ENCODE measurements at places on chromosomes 2 and 18.

DNA sequence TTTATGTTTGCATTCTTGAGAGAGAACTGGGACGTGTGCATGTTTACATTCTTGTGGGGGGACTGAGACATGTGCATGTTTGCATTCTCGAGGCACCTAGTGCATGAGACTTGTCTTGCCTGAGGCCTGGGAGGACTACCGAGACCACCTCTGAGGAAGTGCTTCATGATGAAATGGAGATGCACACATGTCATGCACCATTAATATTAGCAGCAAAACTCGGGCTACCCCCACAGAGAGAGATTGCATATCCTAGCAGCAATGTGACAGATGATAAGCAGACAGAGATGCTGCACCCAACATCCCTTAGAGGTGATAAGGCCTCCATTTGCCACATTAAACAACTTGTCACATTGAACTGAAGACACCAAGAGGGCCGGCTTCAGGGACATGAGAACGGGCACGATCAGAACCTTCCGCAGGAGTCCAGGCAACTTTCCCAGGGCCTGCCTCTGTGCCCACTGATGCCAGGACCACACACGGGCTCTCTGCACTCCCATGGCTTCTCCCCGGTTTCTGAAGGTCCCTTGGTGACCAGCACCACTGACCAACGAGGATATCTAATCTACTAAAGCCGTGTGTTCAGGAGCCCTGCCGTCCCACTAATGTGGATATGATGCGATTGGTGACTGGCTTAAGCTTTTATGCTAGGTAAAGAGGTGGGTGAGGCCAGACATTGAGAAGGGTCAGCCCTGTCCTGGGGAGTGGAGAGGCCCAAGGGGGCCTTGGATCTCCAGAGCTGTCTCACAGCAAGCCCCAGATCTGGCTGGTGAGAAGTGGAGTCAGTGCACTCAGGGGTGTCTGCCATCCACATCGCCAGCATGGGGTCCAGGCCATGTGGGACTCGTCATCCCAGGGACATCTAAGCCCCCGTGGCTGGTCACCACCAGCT lies 208.3 kb downstream of the NDUFA10 start:
- no peak for DNase-seq

- DNase-seq = no peak
Observed at GRCh38 chr18:2998644-2999043, 14.3 kb downstream of the LPIN2 start.

DNA sequence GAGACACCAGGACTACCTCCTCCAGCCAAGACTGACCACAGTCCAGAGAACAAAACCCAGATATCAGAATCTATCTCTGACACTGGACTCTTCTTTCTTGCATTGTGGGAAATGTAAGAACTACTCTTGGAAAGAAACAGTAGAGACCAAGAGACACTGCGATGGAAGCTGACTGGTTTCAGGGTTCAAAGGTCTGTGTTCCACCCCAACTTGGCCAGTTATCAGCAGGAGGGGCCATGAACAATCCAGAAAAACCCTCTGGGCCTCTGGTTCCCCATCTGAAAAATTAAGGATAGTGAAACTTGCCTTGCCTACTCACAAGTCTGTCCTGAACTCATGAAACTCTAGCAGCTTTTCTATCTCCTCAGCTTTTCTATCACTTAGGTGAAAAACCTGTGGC lies 166.5 kb downstream of the SUCLG1 start:
- DNase-seq = no peak

DNA sequence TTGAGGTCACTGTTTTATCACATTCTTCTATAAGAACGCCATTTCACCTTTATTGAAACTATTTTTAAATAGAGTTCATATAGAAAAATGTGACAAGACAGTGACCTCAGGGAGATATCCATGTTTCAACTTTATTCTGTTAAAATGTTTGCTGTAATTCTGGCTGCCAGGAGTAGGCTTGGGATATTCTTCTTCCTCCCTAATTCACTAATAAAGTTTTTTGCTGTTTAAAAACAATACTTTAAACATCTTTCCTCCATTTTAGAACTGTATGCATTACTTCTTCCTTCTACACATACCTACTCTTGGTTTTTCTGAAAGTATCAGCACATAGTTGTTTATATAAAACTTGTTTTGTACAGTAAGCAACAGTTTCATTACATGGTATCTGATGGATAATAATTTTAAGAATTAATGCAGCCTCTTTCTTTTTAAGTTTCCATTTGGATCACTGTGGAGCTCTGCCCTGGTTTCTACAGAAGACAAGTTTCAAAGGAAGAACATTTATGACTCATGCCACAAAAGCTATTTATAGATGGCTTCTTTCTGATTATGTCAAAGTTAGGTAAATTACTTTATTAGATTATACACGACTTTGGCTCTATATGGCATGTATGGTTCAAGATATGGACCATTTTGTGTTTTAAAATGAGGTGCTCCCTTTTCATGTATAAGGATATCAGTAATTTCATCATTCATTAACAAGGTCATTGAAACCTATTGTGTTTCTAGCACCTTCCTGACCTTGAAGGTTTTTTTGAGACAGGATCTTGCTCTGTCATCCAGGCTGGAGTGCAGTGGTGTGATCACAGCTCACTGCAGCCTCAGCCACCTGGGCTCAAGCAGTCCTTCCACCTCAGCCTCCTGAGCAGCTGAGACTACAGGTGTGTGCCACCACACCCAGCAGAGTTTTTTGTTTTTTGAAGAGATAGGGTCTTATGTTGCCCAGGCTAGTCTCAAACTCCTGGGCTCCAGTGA lies 7.2 kb downstream of the CPSF3 start:
- no peak for DNase-seq

DNA sequence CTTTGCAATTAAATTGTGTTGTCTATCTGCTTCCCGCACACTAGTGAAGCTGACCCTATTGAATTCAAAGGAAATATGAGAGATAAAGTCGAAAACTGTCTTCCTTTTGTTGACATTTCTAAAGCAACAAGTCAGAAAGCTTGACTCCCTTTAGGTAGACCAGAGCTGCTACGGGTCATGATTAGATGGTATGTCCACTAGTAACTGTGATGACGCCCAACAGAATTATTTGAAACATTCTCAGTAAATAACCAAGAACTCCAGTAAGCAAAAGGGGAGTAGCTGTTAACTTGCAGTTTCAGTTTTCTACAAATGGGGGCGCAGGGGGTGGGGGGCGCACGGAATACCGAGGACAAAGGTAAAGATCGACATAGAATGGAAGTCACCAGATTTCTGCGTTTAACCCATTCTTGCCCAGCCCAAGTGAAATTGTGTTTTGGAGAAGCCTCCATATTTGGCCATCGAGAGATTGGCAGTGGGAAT lies 56.4 kb downstream of the CRIM1 start:
- no peak for DNase-seq

DNA sequence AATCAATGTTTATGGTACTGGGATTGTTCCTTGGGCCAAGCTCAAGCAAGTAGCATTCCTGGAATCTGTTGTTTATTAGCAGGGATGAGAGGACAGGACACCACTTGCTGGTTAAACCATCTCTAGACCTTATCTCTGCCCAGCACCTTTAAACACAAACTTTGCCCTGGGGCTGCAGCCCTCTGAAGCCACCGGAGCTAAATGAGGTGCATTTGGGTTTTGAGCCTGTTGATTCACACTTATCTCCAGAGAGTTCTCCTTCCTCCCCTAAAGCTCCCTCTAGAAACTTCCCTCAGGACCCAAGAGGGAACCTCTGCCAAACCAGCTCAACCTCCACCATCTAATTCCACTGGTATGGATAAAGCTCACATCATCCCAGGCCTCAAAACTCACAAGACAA lies 94.8 kb upstream of the EPAS1 start:
- no peak for DNase-seq

DNA sequence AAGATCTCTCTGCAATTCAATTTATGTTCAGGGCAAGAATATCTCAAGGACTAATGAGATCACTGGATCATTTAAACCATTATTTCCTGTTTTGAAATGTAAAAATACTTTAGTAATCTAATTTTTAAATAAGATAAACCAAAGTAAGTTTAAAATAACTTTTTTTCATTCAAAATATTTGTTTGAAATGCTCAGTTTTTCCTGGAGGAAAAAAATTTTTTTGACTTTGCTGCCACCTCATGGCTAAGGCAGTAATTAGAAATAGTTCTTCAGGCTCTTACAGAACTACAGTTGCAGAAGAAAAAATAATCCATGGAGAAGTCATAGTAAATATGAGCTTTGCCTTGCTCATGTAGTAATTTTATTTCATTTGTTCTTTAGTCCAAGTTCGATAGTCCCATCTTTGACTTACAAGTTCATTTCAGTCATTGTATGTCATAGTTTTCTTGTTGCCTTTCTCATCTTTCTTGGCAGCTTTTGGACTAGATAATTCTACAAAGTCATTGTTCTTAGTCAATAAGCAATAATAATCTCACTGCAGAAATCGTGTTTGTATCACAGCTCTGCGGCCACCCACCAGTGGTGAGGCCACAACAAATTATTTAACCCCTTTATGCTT lies 127.4 kb downstream of the DPP4 start:
- DNase-seq = no peak

DNA sequence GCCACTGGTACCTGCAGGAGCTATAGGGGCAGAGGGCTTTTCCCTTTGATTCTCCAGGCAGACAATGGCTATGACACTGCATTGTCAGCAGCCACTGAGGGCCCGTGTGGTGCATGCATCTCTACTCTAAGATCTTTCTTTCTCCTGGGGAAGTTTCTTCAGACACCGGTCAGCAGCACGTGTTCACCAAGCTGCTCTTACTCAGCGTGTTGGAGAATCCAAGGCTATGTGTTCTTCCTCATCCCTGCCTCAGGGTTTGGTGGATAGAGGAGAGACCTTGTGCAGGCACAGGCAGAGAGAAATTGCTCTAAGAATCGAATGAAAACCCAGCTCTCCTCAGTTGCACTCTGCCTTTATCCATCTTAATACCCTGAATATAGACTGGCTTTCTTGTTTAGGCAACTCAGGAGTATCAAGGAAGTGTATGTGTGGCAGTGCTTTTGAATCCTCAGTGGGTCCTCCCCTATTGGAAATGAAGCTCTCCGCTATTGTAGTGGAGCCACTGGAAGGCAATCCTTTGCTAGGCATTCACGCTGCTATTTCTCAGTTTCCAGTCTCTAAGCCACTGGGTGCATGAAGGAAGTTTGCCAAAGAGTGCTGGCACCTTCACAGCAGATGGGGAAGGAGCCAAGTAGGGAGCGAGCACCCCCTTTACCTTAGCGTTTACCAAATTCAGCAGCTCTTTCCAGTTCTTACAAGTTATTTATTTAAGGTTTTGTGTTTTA lies 86.9 kb upstream of the EML6 start:
- DNase-seq = no peak

GRCh38 chr2:218777276-218777990 lies 4.5 kb upstream of the CYP27A1 start:
- no peak for DNase-seq

- no peak for DNase-seq
Observed at GRCh38 chr2:157443795-157444640, at the start of gene CYTIP. Gene CYTIP, minus strand, starts transcription at chr2:157444089. Its CDS starts 69 bp downstream, at chr2:157444020.

DNA sequence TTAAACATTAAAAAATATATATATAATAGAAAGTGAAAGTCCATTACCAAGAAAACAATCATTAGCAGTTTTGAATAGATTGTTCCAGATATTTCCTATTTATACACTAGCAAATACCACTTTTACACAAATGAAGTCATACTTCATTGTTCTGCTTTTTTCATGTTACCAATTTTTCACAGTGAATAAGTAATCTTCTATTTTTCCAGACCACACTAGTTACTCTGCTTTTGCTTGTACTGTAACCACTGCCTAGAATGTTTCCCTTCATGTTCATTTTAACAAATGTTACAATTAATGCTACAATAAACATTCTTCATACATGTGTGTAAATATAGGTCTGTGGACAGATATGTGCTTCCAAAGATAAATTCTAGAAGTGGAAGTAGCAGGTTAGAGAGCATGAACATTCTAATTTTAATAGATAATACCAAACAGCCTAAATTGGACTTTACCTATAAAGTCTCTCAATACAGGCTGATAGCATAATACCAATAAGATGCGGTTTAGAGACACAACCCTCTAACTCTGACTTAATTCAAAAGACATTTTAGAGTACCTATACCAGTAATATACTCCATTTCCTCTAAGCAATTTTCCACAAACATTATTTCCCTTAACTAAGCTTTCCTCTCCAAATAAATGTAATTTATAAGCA lies 17.0 kb downstream of the ITSN2 start:
- DNase-seq = no peak

DNA sequence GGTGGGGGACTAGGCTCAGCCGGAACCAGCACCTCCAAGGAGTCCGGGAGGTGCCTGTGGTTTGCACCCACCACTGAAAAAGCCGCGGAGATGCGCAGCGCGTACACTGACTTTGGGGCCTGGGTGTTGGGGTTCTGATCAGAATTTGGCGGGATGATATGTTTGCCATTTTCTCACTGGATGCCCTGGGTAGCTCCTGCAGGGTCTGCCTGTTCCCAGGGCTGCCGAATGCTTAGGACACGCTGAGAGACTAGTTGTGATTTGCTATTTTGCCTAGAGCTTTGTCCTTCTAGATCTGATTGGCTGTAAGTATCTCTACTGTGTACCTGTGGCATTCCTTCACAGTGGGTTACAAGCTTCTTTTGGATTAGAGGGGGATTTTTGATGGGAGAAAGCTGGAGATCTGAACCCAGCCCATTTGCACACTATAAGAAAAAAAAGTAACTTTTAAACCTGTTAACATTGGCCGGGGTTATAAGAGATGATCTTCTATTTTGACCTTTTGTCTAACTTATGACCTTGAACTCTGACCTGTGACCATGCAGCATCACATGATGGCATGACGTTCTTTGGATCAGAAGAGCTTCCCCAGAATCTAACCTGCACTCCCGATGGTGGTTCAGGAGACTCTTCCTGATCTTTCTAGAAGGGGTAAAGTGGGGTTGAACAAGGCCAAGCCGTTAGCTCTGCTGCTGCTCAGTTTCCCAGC lies 1.6 kb downstream of the KCNE4 start:
- DNase-seq = no peak

- DNase-seq = no peak
Observed at GRCh38 chr18:11487390-11487789, 122.0 kb upstream of the SLC35G4 start.

GRCh38 chr2:226693521-226693920 lies 106.1 kb downstream of the IRS1 start:
- DNase-seq = no peak

- DNase-seq = no peak
Observed at GRCh38 chr18:41928581-41928980, 26.5 kb upstream of the PIK3C3 start.

- no peak for DNase-seq
Observed at GRCh38 chr2:242056026-242056425, 186.5 kb downstream of the RTP5 start.

- no peak for DNase-seq
Observed at GRCh38 chr2:160388464-160389263, 104.9 kb downstream of the RBMS1 start.

GRCh38 chr2:42713920-42714319 lies 50.0 kb downstream of the OXER1 start:
- no peak for DNase-seq

- no peak for DNase-seq
Observed at GRCh38 chr2:240351088-240351741, 84.2 kb upstream of the GPC1 start.

Measured in GOT3 (cell line).